Activated CD4-positive, alpha-beta memory T cell treated with anti-CD3 and anti-CD28 coated beads, Interleukin-2, amount 10 ng/mL, durations not matched to agents 7 days and 5 days (primary cell): ENCODE measurements at places on chromosomes 12 and 14.

DNA sequence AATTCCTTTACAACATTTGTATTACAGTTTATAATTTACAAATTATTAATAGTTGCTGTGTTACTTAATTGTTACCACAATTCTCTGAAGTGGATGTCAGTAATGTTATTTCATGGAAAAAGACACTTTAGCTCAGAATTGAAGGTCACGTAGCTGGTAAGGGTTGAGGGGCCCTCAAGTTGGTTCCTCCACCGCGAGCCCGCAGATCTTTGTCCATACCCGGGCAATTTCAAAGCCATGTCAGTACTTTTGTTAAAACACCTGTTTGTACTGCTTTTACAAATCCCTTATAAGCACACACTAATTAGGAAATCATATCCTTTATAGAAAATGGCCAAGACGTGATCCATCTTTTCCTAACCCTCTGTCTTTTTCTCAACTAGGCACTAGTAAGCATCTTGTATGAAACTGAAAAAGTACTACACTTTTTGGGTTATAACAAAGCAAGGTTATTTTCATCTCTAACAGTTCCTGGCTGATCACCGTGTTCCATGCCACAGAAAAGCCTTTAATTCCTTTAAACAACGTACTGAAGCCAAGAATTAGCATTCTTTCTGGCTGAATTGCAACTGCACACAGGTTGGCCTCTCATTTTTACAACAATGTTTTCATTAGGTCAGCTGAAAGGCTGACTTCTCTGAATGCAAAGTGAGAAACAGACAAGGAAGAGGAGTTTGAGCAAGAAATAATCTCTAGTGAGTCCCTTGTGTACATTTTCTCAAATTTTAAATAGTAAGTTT lies 76.1 kb downstream of the CNTN1 start:
- no peak for DNase-seq
- H3K4me1 ChIP-seq = no peaks in the 10 kb centered on the region
- no peaks in the 10 kb centered on the region for H3K27me3 ChIP-seq
- no peaks in the 10 kb centered on the region for H3K36me3 ChIP-seq
- H3K4me3 ChIP-seq = no peak overlapping the region
- no peak overlapping the region for H3K27ac ChIP-seq

DNA sequence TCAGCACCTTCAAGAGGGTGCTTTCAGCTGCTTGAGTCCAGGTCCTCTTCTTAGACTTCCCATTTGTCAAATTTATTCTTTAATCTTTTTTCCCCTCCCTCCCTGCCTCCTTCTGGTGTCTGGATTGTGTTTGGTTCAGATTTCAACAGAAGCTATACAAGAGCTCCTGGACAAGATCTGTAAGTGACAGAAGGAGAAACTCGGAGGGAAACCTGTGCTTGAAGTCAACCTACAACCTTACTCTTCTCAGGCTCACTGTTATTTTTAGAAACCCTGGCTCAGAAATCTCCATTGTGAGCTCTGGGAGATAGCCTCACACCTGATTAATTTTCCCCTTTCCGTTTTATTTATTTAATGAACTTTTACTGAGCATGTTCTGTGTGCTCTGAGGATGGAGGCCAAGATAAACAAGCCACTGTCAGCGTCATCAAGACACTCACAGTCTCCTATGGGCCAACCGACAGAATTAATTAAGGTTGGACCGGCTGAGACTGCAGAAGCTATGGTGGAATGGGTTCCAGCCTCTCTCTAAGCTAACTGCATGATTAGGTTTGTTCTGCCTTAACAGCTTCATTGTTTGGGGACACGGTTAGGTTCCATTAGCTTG lies 13.5 kb downstream of the PDE1B start:
- DNase-seq = no peak
- H3K4me1 ChIP-seq = peaks cover 32% of the 10 kb centered on the region
- H3K4me3 ChIP-seq = no peak overlapping the region
- H3K27ac ChIP-seq = no peak overlapping the region

- H3K4me1 ChIP-seq = no peaks in the 10 kb centered on the region
- H3K36me3 ChIP-seq = no peaks in the 10 kb centered on the region
- H3K4me3 ChIP-seq = no peak overlapping the region
Measured at GRCh38 chr12:75121036-75121705, 88.5 kb downstream of the KCNC2 start.

DNA sequence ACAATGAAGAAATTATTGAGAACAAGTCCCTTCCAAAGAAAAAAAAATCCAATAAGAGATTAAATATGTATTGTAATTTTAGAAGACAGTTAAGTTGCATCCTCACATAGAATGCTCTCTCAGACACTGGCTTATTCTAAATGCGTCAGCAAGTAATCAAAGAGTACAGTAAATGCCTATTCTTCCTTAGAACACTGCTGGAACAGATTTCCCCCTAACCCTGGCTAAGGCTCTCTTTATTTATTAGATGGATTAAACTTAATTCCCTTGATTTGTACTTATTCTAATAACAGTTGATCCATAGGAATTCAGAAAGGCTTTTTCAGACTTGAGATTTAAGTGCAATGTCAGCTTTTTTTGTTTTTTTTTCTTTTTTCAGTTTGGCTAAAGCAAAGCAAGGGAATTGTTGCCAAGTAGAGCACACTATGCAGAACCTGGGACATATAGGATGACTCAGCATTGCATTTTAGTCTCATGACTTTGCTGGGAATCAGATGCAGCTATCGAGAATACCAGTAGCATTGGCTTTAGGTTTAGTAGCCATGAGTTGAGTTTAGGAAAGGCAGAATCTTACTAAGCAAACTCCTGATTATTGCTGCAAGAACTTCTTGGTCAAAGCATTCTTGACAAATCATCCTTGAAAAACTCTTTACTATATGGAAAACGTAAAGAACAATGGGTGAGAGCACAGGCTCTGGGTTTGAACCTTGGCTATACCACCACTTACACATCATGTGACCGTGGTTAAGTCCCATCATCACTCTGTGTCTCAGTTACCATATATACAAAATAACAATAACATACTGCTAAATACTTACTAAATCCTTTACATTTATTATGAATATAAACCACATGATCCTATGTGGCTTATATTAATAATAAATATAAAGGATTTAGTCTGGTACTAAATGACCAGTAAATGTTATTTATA lies 26.7 kb downstream of the MED21 start:
- H3K36me3 ChIP-seq = peaks cover 3% of the 10 kb centered on the region
- H3K4me3 ChIP-seq = no peak overlapping the region
- H3K4me1 ChIP-seq = no peaks in the 10 kb centered on the region
- H3K27me3 ChIP-seq = no peaks in the 10 kb centered on the region

DNA sequence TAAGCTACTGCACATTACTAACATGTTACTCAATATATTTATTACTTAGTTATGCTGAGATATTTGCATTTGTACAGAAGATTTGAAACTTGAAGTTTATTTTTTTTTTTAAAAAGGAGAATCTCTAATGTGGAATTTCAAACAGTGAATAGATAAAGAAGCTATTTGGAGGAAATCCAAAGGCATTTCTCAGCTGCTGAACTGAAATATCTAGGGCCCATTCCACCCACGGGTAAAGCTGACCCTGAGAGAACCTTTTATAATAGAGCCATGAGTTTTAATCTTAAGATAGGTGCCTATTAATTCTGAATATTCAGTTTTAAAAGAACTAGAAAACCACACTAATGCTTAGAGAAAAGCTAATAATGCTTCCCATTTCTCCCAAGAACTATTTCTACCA lies 225.4 kb upstream of the CAND1 start:
- no peaks in the 10 kb centered on the region for H3K4me1 ChIP-seq
- no peak overlapping the region for H3K27ac ChIP-seq
- H3K27me3 ChIP-seq = peaks cover 3% of the 10 kb centered on the region
- no peak for DNase-seq

DNA sequence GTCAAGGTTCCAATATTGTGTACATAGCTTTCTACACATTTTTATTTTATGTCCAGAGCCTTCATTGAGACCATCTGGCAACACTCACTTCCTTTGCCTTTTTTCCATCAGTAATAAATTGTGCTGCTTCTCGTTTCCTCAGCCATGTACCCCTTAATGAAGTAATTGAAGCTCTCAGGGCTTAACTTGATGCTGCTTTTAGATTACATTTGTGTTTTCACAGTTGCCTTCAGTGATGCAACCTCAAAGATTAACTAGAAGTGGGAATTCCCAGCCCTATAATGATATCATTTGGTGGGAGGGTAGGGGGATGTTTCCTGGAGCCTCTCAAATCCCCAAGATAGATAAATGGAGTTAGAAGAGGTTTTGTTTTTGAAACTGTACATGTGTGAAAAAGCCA lies 80.2 kb upstream of the KRR1 start:
- no peak for DNase-seq
- H3K4me1 ChIP-seq = peaks cover 2% of the 10 kb centered on the region
- no peak overlapping the region for H3K27ac ChIP-seq
- no peaks in the 10 kb centered on the region for H3K36me3 ChIP-seq

GRCh38 chr12:2580821-2581220 lies 213.9 kb upstream of the FKBP4 start:
- no peak for DNase-seq
- H3K4me3 ChIP-seq = no peak overlapping the region
- H3K27ac ChIP-seq = no peak overlapping the region
- peaks cover 24% of the 10 kb centered on the region for H3K27me3 ChIP-seq
- H3K4me1 ChIP-seq = no peaks in the 10 kb centered on the region
- no peaks in the 10 kb centered on the region for H3K36me3 ChIP-seq

GRCh38 chr12:93908846-93909567 lies 231.8 kb downstream of the CRADD start:
- no peaks in the 10 kb centered on the region for H3K27me3 ChIP-seq
- no peak for DNase-seq
- H3K4me3 ChIP-seq = no peak overlapping the region
- H3K27ac ChIP-seq = no peak overlapping the region
- H3K36me3 ChIP-seq = no peaks in the 10 kb centered on the region
- peaks cover 4% of the 10 kb centered on the region for H3K4me1 ChIP-seq

DNA sequence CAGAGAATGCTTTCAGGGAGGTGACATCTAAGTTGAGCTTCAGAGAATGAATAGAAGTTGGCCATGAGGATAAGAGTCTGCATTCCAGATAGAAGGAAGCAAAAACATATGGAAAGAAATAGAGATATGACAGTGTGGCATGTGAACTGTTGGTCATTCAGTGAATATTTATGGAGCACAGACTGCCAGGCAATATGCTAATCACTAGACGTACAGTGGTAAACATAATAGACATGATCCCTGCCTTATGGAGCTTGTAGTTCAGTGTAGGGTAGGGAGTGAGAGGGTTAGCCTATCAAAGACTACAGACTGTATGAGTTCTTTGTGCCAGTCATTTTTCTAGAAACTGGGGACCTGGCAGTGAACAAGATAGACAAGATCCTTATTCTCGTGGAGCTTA lies 53.9 kb downstream of the VEZT start:
- no peak for DNase-seq
- H3K4me3 ChIP-seq = no peak overlapping the region
- peaks cover 16% of the 10 kb centered on the region for H3K36me3 ChIP-seq
- H3K27ac ChIP-seq = no peak overlapping the region
- H3K27me3 ChIP-seq = no peaks in the 10 kb centered on the region
- H3K4me1 ChIP-seq = no peaks in the 10 kb centered on the region

GRCh38 chr14:53628732-53629430 lies 327.7 kb downstream of the BMP4 start:
- DNase-seq = no peak
- H3K27me3 ChIP-seq = no peaks in the 10 kb centered on the region
- no peak overlapping the region for H3K4me3 ChIP-seq
- no peak overlapping the region for H3K27ac ChIP-seq

DNA sequence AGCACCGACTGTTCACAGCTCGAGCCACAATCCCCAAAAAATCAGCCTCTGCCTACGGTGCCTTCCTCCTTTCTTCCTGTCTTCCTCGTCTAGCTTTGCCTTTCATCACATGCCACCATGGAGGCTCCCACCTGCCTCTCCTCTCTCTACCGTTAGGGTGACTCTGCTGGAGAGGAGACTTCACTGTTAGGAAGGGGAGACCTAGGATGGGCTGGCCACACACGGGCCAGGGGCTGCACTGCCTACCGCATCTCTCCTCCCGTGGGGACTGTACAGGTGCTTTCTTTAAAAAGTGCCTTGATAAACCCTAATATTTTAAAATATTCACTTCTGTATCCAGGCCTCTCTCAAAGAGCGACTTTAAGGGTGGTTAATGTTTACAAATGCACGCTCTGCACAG lies 1104.7 kb downstream of the BCL11B start:
- H3K4me3 ChIP-seq = no peak overlapping the region
- DNase-seq = no peak
- peaks cover 45% of the 10 kb centered on the region for H3K4me1 ChIP-seq
- H3K36me3 ChIP-seq = peaks cover 14% of the 10 kb centered on the region
- peaks cover 2% of the 10 kb centered on the region for H3K27me3 ChIP-seq
- H3K27ac ChIP-seq = no peak overlapping the region
